ENCODE measurements at places on chromosomes 2 and 18.

DNA sequence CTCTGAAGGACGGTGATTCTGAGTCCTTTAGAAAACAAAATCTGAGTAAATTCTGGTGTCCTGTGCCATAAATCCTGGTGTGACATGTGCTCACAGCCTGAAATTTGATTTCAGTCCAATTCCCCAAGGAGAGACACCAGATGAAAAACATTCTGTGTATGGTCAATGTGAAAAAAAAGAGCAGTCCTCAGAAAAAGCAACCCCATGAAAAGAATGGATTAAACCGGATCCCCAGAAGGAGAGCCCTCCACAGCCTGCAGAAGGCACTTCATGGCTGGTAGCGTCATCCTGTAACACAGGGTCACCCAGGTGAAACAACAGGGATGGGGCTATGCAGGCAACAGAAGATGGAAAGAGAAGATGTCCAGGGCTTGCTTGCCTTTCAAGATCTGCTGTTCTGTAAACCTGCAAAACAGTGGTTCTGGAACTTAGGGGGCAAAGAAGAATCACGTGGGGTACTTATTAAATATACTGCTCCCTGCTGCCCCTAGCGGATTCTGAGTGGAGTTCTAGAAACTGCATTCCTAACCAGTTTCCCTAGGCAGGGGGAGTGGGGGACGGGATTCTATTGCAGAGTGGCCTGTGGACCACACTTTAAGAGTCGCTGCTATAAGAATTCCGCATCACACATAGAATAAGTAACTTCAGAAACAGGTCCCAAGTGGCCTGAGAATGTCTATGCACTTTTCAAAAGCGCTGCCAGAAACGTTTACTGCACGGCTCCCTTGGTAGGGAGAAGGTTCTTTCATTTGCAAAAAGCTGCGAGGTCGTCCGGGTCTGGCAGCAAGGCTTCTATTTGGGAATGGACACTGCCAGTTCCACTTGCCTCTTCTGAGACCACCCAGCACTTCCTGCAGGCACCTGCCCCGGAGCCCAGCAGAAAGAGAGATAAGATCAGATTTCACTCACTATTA, 118.9 kb upstream of the ARL5A start:
- no peak for DNase-seq

DNA sequence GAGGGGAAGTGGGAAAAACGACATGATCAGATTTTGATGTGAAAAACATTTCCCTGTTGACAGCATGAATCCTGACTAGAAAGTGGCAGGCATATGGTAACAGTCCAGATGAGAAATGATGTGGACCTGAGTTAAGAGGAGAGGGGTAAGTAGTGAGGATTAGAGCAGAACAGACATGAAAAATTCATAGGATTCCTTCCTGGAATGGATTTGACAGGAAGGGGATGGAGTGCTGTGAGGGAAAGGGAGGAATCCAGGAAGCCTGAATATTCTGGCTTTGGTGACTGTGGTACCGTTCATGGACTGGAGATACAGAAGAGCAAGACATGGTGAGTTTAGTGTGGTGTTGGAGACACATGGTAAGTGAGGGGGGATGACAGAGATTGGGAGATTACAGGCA, 115.4 kb downstream of the TMEM131 start:
- no peak for DNase-seq

GRCh38 chr2:40372283-40372985, 79.5 kb downstream of the SLC8A1 start:
- no peak for DNase-seq

DNA sequence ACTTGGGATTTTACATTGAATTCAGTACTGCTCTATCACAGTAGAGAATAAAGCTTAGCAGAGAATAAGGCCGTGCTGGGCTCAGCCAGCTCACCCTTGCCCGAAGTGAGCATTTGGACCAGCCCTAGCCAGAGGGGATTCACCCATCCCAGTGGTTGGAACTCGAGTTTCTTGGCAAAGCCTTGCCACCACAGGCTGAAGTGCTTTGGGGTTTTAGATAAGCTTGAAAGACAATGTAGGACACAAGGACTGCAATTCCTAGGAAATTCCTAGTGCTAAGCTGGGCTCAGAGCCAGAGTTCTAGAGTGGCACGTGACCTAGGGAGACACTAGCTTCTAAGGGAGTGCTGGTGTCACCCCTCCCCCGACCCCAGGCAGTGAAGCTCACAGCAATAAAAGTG, 28.0 kb downstream of the SERPINB11 start:
- DNase-seq: no peak

DNA sequence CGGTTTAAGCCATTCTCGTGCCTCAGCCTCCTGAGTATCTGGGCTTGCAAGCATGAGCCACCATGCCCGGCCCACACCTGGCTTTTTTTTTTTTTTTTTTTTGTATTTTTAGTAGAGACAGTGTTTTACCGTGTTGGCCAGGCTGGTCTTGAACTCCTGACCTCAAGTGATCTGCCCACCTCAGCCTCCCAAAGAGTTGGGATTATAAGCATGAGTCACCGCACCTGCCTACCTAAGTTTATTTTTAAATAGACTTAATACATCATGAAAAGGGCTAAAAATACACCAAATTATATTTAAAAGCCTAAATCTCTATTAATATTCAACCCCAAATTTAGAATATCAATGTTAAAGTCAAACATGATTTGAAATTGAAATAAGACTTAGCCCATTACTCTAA, 250.8 kb upstream of the MC4R start:
- no peak for DNase-seq

GRCh38 chr2:120452131-120452530, 106.2 kb downstream of the INHBB start:
- DNase-seq: no peak

GRCh38 chr18:59690996-59691395, 6.2 kb downstream of the CCBE1 start:
- DNase-seq: no peak
